CD4-positive, alpha-beta T cell treated with Interleukin-21 for 1 hour (primary cell): ENCODE measurements at places on chromosomes 2 and 18.

GRCh38 chr2:60318544-60318943, 234.9 kb downstream of the BCL11A start:
- DNase-seq, result no peak

DNA sequence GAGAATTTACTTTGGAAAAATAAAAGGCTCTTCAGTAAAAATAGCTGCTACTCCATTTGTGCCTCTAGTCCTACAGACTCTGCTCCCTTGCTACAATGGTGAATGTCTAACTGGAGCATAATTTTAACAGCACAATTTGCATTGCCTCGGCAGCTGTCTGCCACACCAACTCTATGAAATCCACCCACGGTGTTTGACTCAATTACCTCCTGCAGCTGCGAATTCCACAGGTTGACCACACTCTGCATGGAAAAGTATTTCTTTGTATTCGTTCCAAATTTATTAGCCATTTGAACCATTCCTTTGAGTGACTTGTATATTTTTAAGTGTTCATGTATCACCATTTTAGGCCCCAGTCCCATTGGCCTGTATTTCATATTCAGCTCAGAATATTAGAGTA, 182.1 kb upstream of the CCDC68 start:
- no peak for DNase-seq

DNA sequence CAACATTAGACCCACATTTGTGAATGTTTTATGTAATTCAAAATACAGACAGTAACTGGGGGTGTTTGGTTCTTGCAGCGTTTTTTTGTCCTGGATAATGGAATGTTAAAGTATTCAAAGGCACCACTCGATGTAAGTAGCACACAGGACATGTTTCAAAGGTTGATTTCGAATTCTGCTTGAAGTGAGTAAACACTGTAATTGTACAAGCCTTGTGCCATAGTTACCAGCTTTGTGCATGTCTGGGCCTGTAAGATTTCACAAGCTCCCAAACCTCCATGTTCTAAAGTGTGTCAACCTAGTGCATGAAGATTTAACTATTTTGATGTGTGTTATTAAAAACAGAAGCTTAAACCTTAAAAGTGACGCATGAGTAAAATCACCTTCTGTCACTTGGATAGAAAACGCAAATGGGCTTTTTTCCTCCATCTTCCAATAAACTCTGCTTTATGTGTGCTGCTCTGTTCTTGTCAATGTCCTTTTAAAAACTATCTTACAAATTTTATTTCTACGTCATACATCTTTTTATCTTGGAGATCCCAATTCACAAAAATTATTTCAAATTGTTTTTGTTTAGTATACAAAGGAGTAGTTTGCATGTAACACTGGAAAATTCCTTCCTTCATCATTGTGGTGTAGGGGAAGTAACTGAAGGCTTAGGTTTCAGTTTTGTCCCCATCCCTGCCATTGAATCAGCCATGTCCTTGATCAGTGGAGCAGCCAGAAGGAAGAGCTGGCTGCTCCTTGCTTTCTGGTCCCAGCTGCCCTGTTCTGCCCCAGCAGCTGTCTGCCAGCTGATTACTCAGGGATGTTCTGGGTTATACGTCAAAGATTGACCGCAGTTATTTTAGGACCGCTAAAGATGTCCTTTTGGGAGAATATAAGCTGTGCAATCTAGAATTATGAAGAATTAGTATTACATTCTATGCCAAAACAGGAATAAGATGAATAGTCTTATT, 119.2 kb downstream of the PRKRA start:
- no peak for DNase-seq

GRCh38 chr2:86068648-86069047, 37.0 kb downstream of the POLR1A start:
- no peak for DNase-seq

GRCh38 chr2:9732824-9733223, 102.0 kb upstream of the YWHAQ start:
- no peak for DNase-seq
